ENCODE measurements at places on chromosomes 6 and 20. TPM values are rescaled to one million over a fixed set of nuclear protein-coding genes. Genes with fewer than 3 reads are reported as not detected.

The CLPSL2 gene
- not detected for polyA plus RNA-seq

The COX7A2 gene
- 211 TPM for polyA plus RNA-seq

The PAQR8 gene
- polyA plus RNA-seq: 5.3 TPM

The LCA5 gene
- polyA plus RNA-seq: 3.8 TPM

- DNase-seq: no peak
Measured at GRCh38 chr20:50724851-50725723, 6.3 kb upstream of the PARD6B start.

DNA sequence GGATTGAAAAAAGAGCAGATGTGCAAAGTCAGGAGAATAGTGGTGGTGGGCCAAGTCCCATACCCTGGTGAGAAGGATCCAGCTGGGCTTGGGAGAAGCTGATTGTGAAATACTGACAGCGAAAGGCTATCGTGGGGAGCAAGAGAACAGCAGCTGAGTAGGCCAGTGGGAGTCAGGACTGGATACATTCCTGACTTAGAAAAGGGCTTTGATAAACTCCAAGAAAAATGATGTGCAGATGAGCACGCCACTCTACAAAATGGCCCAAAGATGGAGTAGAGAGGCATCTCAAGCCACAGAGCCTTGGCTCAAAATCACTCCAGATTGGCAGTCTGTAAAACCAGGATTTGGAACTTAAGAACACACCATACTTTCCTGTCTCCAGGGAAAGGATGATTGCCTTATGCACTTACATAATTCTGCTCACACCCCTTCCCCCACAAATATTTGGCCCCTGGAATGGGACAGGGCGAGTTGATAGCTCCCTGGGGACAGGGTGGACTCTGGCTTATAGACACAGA, 578.7 kb downstream of the MAFB start:
- no peak for DNase-seq

DNA sequence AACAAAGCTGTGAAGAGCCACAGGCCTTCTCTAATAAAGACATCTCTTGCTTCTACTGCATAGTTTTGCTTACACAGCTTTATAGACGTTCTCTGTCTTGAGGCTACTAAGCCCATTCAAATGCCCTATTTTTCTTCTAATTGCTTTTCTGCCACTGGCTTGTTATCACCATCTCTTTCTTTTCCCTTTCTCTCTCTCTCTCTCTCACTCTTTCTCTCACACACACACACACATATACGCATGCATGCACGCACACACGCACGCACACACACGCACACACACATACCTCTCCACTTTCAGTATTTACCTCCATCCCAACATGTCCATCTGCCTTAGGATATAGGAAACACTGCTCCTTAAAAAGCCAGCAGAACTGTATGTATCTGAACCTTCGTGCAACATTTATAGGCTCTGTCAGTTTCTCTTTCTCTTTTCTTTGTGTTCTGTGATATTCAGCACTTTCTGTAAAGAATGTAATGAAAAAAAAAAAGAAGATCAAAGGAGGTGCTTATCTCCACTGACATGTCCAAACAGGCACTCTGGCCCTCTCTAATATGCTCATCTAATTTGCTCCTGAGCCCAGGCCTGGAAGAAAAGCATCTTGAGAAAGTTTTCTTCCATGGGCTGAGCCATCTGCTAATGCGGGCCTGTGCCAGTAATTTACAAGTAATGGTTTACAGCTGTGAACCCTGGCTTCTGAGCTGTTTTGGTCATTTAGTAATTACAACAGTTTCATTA, 1046.7 kb upstream of the MAP3K7 start:
- no peak for DNase-seq

GRCh38 chr20:24718696-24719095, 230.4 kb upstream of the CST7 start:
- DNase-seq: no peak

DNA sequence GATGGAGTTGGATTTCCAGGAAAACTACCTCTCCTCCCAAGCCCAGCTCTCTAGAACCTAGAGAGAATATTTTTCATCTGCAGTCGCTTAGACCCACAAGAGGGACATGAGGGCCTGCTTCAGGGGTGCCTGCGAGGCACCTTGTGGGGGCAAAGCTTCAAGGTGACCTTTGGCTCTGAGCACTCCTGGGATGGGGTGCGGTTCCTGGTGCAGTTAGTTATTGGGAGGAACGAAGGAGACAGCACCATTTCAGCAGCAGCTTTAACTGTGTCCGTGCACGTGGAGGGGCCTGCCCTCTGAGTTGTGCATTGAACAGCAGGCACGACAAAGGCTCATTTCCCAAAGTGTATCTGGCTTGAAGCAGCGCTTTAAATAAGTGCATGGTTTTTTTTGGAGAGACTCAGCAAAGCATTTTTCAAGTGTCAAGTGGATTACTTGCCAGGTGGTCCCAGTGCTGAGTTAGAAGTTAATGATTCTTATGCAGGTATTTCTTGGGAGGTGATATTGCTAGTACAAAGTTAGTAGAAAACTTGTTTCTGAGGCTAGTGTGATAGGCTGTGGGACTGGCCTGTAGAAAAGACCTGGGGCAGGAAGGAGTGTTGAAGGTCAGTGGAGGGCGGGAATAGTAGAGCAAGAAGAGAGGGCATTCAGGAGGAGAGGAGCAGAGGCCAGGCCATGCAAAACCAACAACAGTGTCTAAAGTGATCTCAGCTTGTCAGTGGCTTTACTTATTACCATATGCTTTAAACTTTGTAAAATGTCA, 3.8 kb downstream of the IGF2R start:
- no peak for DNase-seq

DNA sequence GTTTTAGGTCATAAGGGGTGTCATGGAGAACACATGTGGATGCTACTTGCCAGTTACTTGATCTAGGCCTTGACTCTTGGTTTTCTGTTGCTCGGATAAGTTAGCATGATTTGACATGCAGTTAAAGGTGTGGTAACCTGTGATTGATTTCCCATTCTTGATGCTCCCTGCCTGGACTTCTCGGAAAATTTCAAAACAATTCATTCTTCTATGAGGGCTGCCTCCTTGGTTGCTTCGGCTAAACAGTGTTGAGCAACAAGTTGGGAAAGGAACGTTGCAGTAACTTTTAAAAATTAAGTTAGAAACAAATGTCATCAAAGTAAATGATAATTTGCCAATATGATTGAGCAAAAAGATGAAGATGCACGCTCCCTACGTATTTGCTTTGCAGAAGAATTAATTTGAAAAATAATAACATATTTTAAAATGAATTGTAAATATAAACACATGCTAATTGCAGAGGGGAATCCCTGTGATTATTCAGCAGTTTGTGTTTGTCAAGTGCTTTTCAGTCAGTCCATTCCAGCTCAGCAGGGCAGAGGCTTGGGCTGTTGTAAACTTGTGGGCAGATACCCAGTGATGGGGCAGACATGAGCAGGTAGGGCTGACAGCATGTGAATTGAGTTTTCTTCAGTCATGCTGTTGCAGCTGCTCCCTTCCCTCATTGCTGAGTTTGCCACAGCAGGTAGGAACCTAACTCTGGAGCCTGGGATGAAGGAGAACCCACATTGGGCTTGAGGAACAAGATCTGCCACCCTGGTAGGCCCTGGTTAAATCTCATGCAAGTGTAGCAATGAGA, 110.2 kb downstream of the ESR1 start:
- DNase-seq: no peak

- DNase-seq: no peak
Measured at GRCh38 chr20:35063168-35063567, 29.4 kb downstream of the TRPC4AP start.

GRCh38 chr6:25831532-25832306, at the start of gene SLC17A1:
Gene SLC17A1 (minus strand): TSS chr6:25832052. CDS start chr6:25830557, 1,495 bp downstream.
- DNase-seq: no peak

GRCh38 chr6:122154155-122154554, 245.3 kb upstream of the HSF2 start:
- peak; percentile 44 for DNase-seq

DNA sequence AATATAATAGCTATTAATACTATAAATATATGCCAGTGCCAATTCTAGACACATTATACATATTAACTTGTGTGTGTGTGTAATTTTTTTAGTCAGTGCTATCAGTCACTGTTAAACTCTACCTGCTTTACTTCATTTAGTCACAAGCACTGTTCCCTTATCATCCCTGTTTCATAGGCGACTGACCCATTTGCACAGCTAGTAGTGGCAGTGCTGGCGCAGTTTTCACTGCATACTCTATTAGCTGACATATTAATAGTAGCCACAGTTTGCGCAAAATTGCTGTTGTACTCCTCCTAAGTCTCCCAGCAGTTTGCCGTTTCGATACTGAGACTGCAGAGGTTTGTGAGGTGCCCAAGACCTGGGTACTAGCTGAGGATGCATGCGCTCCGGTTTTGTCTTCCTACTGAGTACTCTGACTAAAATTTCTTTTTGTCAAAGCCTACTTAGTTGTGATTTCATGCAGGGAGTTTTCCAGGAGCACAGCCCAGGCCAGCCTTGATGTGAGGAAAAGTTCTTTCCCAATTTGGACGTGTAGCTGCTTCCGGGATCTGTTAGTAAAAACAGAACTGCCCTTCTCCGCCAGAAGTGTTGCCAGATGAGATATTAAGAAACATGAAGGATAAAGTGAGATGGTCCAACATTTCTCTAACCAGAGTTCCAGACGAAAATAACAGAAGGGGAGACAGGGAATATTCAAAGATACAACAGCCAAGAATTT, 5.6 kb downstream of the BAG2 start:
- DNase-seq: peak; percentile 84

DNA sequence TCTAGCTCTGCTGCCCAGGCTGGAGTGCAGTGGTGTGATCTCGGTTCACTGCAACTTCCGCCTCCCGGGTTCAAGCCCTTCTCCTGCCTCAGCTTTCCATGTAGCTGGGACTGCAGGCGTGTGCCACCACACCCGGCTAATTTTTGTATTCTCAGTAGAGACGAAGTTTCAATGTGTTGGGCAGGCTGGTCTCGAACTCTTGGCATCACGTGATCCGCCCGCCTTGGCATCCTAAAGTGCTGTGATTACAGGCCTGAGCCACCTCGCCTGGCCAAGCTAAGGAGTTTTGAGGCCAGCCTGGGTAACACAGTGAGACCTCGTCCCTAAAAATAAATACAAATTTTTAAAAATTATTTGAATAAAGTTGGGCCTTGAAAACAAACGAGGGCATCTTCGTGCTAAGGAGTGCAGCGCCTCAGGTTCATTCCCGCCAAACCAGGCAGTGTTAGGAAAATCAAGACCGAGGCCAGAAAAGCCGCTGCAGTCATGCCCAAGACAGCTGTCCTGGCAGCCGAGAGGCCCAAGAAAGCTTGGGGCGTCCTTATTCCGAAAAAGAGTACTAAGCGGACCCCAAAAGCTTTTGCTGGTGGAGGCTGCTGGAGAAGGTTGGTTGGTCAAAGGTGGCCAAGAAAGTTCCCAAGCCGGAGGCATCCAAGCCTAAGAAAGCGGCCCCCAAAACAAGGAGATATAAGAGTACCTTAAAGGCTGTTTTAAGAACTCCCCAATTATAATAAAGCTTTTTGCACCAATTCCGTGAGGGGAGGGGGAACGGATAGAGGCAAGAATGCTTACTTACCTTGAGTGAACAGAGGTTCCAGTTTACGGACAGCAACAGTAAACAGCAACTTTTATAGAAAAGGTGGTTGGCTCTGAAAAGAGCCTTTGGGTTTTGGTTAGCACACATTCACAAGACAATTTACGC, 109.0 kb downstream of the HFE start:
- DNase-seq: no peak

DNA sequence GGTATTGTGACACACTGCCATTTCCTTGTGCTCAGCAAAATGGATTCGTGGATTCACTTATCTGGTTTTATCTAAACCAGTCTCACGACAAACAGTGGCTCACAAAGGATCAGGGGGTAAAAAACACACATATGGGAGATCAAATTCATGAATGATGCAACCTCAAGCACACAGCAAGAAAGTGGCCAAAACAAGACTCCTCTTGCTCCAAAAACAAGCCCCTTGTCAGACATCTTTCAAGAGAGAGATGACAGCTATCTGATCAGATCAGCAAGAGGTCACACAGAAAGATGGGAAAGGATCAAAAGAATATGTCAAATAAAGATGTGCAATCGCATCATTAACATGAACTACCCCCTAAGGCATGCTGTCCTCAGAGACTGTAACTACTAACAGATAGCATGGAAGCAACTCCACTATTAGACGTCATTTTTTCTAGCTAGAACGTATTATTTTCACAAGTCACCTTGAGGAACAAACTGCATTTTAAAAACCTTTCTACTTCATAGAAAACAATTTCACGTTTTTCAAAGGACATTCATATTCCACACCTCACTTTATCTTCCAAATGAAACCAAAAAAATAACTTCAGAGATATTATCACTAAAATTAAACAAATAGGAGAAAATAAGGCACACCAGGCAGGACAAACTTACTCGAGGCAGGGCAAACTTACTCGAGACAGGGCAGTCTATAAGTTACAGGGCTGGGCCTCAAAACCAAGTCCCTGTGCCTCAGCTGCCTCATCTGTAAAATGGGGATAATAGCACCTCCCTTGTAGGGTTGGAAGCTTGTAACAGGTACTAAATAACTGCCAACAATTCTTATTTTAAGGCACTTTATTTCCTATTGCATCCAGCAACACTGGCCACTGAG, 122.3 kb downstream of the PREX1 start:
- DNase-seq: no peak

DNA sequence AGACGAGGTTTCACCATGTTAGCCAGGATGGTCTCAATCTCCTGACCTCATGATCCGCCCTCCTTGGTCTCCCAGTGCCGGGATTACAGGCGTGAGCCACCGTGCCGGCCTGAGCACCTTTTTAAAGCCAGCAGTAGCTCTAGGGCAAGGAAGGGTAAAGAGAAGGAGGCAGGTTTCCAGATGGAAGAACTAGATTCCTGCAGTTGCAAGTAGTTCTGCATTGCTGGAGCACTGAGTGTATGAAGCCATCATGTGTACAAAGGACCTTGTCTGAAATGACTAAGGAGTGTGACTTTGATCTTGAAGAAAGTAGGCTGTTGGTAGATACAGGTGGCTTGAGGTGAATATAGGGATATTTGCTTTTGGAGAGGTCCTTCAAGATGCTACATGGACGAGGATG, 4.2 kb downstream of the OR2A4 start:
- no peak for DNase-seq

- DNase-seq: no peak
Measured at GRCh38 chr6:7825986-7826385, 84.6 kb downstream of the TXNDC5 start.

DNA sequence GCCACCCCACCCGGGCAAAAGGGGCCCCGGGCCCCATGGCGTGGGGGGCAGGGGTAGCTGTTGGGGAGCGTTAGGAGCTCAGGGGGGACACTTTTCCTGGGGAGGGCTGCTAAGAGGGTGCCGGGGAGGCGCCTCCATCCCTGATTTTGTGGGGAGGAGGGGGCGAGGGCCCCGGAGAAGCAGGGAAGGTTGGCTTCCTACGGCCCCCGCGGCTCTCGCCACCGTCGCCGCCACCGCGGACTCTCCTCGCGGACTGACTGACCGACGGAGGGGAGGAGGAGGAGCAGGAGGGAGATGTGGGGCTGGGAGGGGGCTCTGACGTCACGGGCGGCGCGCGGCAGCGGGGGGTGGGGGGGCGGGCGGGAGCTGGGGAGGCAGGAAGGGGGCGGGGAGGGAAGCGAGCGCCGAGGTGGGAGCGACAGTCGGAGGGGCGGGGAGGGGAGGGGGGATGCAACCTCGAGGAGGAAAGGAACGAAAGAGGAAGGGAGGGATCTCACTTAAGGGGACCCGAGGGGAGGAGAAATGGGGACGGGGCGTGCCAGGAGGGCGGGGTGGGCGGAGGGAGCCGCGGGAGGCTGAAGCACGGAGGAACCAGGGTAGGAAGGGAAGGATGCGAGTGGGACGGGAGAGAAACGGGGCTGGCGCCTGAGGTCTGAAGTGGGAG, 5.1 kb downstream of the GABBR1 start:
- DNase-seq: peak; percentile 36

Measured in forelimb muscle (tissue), 1 donor.